ENCODE measurements at places on chromosomes 1 and 21. TPM values are rescaled to one million over a fixed set of nuclear protein-coding genes. Genes with fewer than 3 reads are reported as not detected.

The PCBP3 gene
- total RNA-seq, result 0.31 TPM

The C1orf115 gene
- 1.2 TPM for total RNA-seq

The PCNX2 gene
- 7.2 TPM for total RNA-seq

The NGF gene
- 2.8 TPM for total RNA-seq

The ACTA1 gene
- total RNA-seq, result not detected

The TGFB2 gene
- total RNA-seq, result 65.5 TPM

The NEK7 gene
- total RNA-seq, result 658 TPM

The GNG12 gene
- total RNA-seq, result 195 TPM

The SUSD4 gene
- total RNA-seq, result 0.05 TPM

The FAM76A gene
- total RNA-seq, result 9.4 TPM

The STYXL2 gene
- not detected for total RNA-seq

The COPA gene
- total RNA-seq, result 243 TPM

The KLHL21 gene
- 18.2 TPM for total RNA-seq

DNA sequence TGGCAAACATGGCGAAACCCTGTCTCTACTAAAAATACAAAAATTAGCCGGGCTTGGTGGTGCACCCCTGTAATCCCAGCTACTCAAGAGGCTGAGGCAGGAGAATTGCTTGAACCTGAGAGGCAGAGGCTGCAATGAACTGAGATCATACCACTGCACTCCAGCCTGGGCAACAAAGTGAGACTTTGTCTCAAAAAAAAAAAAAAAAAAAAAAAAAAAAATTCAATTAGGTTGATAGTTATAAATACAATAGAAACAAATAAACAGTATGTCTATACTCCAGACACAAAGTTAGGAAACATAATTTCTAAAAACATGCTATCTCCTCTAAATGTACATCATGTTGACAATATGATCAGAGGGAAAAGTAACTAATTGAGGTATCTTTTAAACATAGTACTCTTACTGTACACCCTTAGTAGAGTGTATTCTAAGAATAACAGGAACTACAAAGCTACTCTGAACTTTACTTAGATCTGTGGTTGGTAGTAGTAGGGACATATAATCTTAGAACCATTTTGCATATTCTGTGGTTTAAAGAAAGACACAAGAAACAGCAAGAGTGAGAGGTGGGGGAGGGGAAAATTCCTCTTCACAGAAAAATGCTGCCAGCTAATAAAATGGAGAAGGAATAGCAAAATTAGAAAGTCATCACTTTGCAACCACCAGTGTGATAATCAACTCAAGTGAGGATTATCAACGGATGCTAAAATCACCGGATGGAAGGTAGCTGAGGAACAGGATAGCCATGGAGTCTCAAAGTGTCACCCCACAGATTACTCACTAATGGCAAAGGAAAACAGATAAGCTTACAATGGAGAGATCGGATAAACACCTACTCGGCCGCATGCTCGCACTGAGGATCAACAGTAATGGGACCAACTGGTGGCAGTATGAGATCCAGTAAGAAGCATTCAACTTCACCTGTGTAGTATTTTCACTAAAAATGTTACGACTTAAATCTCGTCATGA lies 35.0 kb downstream of the MTOR start:
- no peak for DNase-seq

DNA sequence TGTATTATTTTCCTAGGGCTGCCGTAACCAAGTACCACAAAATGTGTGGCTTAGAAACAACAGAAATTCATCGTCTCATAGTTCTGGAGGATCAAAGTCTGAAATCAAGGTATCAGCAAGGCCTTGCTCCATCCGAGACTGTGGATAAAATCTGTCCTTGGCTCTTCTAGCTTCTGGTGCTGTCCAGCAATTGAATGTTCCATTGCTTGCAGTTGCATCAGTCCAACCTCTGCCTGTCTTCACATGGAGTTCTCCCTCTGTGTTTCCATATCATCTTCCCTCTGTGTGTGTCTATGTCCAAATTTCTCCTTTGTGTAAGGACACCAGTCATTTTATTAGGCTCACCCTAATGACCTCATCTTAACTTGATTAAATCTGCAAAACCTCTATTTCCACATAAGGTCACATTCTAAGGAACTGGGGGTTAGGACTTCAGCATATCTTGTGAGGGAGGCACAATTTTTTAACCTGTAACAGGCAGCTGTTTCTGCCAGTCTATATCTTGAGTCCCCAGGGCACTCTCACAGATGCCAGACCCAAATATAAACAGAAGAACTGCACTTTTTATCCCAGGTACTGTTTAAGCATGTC lies 84.2 kb downstream of the ERG start:
- no peak for DNase-seq

- DNase-seq, result no peak
Observed at GRCh38 chr21:45872902-45873301, 108.7 kb upstream of the COL6A1 start.

DNA sequence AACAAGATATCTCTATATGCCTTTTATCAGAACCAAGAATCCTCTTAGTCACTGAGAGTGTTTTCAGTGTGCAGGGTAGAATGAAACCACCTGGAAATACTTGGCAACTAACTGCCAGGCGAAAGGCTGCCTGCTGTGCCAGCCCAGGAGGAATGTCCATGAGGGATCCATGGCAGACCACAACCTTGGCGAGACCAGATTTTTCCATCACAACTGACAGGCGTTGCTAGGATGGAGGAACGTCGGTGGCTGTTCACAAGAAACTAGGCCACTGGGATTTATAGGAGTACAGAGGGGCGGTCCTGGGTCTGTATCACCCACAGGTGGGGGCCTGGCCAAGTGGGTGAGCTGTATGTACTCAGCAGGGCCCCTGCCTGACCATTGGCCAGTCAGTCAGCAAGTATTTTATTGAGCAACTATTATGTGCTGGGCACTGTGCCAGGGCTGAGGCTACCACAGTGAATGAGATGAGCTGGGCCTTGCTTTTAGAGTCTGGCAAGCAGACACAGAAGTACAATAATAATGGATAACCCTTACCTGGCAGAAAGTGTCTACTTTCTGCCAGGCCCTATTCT lies 199.4 kb downstream of the FOXD2 start:
- peak; percentile 74 for DNase-seq

GRCh38 chr1:68181165-68181556 lies 51.2 kb downstream of the WLS start:
- DNase-seq, result no peak

GRCh38 chr1:161218301-161219077 lies 3.4 kb downstream of the FCER1G start:
- DNase-seq, result no peak

DNA sequence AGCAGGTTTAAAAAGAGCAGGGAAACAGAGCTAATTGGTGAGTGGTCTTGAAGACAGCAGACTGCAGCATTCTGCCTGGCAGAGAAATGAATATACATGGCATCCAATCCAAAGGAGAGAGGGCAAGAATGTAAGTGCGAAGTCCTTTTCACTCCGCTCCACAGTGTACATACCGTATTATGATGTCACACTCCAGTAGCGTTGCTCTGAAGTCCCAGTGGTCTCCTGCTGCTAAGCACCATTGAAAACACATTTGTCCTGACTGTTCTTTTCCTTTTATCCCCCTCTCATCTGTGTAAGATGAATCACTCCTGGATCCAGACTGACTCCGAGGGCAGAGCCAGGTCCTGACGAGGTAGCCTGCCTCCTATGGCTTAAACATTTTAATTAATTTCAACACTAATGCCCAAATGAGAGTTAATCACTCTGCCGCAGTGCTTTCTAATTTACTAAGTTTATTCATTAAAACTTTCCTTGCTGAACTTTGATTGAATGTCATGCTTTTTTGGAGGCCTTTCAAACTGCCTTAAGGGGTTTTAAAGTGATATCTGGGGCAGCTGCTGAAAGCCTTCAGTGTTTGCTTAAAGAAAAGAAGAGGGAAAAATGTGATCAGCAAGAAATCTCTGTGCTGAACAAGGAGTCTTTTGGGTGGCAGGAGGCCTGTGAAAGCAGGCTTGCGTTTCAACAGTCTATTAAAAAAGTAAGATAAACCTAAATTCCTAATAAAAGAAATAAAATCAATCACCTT lies 227.2 kb downstream of the ATG4C start:
- no peak for DNase-seq

DNA sequence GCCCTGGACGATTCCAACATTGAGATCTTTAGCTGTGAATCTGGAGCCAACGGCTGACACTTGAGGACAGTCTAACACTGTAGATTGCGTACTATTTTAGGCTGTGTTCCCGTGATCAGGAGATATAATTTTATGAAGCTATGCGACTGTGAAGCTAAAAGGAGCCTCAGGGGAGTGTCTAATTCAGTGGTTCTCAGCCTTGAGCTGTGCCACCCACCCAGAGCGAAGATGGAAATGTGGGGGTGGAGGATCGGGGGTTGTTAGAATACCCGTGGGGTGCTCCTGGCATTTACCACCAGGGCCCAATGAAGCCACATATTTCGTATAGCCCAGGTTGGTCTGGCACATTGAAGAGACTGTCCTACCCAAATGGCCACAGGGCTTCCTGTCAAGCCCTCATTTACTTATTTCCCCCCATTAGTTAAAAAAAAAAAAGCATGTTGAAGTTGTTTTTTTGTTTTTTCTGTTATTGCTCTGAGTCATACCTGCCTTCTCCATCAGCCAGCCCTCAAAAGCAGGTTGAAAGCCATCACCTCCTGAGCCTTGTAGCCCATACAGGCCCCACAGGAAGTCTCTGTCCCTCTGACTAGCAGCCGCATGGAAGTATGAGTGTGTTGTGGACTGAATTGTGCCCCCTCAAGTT lies 141.7 kb downstream of the GALNT2 start:
- no peak for DNase-seq

- DNase-seq, result no peak
Observed at GRCh38 chr1:17451731-17452130, 12.3 kb upstream of the RCC2 start.

GRCh38 chr1:223419561-223419960 lies 26.3 kb downstream of the CCDC185 start:
- no peak for DNase-seq

DNA sequence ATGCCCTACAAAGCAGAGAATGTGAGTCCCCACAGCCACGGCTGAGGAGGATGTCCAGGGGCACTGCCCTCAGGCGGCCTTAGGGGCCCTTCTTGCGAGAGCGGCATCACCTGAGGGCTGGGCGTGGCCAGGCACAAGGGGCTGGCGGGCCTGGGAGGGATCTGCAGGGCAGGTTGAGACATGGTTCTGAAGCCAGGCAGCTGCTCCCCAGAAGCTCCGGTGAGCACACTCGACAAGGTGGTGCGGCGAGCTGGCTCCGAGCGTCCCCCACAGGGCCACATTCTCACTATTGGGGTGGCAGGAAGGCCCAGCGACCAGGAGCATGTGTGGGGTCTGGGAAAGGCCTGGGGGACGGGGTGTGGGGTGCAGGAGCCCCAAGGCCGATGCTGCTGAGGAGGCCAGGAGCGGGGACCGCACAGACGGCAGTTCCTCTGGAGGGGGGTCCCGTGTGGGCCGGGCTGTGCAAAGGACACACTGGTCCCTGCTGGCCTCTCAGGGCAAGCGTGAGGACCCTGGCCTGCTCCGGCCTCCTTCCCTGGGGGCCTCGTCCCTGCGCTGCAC lies 47.2 kb downstream of the MORN1 start:
- DNase-seq, result no peak

DNA sequence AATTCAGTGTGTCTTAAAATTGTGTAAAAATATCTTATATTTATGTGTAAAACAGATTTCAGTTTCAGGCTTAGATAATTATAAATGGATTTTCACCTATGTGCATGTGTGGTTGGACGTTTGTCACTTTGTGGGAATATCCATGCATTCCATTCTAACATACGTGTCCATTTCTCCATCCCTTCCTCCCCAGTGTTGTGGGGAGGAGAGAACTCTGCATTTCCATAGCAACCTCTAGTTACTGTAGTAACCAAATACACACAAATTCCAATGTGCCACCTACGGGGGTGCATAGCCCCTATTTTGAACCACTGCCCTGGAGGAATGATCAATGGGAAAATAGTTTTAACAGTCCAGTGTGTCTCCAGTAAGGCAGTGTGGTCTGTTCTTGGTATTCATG lies 79.0 kb downstream of the RASAL2 start:
- peak; percentile 13 for DNase-seq

DNA sequence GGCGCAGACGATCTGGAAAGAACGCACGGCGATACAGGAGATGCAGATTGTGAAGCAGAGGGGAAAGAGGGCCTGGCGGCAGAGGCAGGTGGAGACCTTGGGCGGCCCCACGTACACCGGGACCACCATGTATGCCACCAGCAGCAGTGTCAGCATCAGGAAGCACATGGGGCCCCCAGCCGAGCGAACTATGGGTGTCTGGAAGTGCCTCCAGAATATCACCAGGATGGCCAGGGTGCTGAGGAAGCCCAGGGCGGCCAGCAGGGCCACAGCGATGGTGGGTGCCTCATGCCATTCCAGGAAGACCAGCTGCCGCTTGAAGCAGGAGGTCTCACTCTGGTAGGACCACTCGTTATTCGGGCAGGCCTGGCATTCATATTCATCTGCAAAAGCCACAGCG lies 19.3 kb downstream of the TAS1R2 start:
- DNase-seq, result no peak

DNA sequence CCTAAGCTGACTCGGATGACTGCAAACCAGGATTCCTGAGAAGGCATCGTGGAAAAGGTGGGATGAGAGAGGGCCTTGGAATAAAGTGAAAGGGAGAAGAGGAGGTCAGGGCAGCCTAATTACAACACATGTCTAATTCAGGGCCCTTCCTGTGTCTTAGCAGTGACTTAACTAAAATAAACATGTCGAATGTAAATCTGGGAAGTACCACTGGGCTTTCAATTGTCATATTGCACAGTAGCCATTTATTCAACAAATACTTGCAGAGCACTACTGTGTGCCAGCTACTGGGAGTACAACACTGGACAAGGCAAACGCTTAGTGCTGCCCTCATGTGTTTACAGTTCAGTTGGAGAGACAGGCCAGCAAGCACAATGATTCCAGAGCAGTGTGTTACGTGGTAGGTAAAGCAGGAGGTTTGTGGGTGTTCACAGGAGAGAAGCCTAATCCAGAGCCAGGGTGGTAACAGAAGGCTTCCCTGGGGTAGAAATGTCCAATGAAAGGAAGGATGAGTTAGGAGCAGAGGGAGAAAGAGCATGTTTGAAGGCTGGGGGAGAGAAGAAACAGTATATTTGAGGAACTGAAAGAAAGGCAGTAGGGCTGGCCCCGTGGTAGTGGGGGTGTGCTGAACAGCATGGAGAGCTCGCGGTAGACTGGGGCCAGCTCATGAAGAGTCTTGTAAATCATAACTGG lies 38.0 kb upstream of the RASAL2 start:
- peak; percentile 40 for DNase-seq

DNA sequence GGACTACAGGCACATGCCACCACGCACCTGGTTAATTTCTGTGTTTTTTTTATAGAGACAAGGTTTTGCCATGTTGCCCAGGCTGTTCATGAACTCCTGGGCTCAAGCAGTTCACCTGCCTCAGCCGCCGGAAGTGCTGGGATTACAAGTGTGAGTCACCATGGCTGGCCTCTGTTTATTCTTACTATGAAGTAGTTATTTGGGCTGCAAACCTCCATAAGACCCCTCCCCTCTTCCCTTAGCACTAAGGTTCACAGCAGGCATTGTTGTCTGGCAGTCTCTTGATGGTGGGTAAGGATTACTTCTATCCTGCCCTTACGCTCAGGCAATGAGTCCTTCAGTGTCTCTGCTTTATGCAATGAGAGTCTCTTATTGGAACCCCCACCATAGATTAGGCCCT lies 51.8 kb downstream of the ANGPTL1 start:
- DNase-seq, result no peak

- peak; percentile 52 for DNase-seq
Observed at GRCh38 chr1:9561429-9561828, 22.2 kb downstream of the SLC25A33 start.

- no peak for DNase-seq
Observed at GRCh38 chr1:69455718-69456117, 112.0 kb upstream of the LRRC7 start.

GRCh38 chr1:75134647-75135572 lies 722 bp downstream of the LHX8 start:
- no peak for DNase-seq

GRCh38 chr1:32895325-32896215 lies 5.6 kb downstream of the TMEM54 start:
- DNase-seq, result no peak
